ENCODE measurements at places on chromosomes 6 and 20.
A peak's percentile ranks its signal among the peaks of the same experiment; 100 is the strongest.

GRCh38 chr6:139439349-139439748, 64.9 kb upstream of the CITED2 start:
- no peak for DNase-seq
- peaks cover 8% of the 10 kb centered on the region for H3K4me1 ChIP-seq
- no peak overlapping the region for H3K27ac ChIP-seq

- H3K4me1 ChIP-seq: no peaks in the 10 kb centered on the region
- no peak overlapping the region for H3K27ac ChIP-seq
- H3K27me3 ChIP-seq: peaks cover 4% of the 10 kb centered on the region
- no peak for DNase-seq
These were observed 454.9 kb downstream of the BTBD3 start for GRCh38 chr20:12372557-12372956.

GRCh38 chr6:165767228-165767627, 104.2 kb upstream of the PDE10A start:
- DNase-seq: no peak
- no peaks in the 10 kb centered on the region for H3K27me3 ChIP-seq
- no peaks in the 10 kb centered on the region for H3K36me3 ChIP-seq
- no peak overlapping the region for H3K27ac ChIP-seq
- H3K4me1 ChIP-seq: peaks cover 26% of the 10 kb centered on the region

DNA sequence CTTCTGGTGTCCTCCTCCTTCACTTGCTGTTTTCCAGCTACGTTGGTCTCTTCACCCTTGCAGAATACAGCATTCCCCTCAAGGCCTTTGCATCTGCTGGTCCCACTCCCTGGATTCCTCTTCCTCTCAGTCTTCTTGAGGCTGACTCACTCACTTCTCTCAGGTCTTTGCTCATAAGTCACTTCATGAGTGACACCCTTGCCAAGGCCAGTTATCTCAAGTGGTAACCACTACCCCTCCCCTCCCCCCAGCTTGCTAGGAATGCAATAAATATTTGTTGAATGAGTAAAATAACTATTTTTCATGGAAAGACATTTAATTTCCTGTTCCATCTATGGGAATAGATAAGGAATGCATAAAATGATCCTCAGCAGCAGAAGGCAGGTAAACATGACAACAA, 131.7 kb downstream of the PLCB4 start:
- H3K4me1 ChIP-seq: peaks cover 38% of the 10 kb centered on the region
- H3K27ac ChIP-seq: peak overlapping the region; percentile 72
- H3K36me3 ChIP-seq: no peaks in the 10 kb centered on the region
- peak overlapping the region; percentile 20 for H3K4me3 ChIP-seq

GRCh38 chr6:105765239-105765638, 320.9 kb upstream of the PRDM1 start:
- no peak overlapping the region for H3K4me3 ChIP-seq
- no peaks in the 10 kb centered on the region for H3K36me3 ChIP-seq
- no peak for DNase-seq

DNA sequence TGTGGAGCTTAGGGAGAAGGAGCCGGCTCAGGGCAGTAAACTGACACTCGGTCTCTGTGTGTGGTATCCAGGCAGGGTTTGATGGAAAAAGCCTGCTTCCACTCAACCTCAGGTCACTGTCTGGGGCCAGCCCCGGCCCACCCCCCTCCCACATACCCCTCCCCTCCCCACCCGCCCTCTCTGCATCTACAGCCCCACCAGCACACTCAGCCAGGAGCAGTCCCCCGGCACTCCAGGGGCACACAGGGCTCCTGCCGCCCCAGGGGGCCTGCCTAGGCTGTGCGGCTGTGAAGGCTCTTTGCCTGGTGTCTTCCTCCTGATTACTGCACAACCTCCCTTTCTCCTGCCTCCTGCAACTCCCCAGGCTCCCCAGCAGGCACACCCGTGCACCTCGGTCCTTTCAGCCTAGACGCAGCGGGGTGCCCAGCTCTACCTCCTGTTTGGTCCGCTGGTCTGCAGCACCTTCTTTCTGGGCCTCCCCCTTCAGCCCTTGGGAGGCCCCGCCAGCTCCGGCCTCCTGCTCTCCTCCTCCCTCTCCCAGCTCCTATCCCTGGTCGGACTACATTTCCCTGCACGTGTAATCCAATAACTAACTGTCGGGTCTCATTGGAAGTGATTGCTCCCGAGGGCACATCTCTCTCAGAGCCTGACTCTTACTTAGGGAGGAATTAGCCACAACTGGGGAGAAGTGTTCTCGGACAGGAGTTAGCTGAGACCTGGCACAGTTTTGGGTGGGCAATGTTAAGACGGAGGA, 1.3 kb upstream of the FOXF2 start:
- no peak for DNase-seq
- no peaks in the 10 kb centered on the region for H3K36me3 ChIP-seq
- peaks cover 70% of the 10 kb centered on the region for H3K27me3 ChIP-seq
- no peak overlapping the region for H3K27ac ChIP-seq

GRCh38 chr20:33878583-33878982, 67.4 kb downstream of the CHMP4B start:
- no peak overlapping the region for H3K27ac ChIP-seq
- no peaks in the 10 kb centered on the region for H3K4me1 ChIP-seq
- peaks cover 13% of the 10 kb centered on the region for H3K36me3 ChIP-seq
- H3K4me3 ChIP-seq: no peak overlapping the region
- peaks cover 8% of the 10 kb centered on the region for H3K27me3 ChIP-seq

GRCh38 chr6:119653329-119653728, 303.8 kb upstream of the MAN1A1 start:
- no peak overlapping the region for H3K27ac ChIP-seq
- no peak overlapping the region for H3K4me3 ChIP-seq
- H3K36me3 ChIP-seq: no peaks in the 10 kb centered on the region
- peaks cover 17% of the 10 kb centered on the region for H3K27me3 ChIP-seq
- no peak for DNase-seq

DNA sequence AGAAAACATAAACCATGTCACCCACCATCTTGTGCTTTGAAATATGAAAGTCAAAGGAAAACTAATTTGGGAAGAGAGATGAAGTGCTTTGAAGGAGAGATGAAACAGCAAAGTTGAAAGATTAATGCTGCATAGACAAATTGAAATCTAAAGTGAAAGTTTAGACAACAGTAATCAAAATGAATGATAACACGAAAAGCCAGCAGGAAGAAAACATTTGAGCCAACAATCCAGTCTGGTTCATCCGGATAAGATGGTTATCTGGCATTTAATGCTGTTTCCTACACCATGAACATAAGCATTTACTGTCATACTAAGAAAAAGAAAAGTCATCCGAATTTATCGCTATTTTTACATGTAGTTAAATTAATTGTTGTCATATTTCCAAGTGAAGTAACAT, 595 bp downstream of the HAO1 start:
- H3K36me3 ChIP-seq: no peaks in the 10 kb centered on the region
- peaks cover 5% of the 10 kb centered on the region for H3K4me1 ChIP-seq
- no peak overlapping the region for H3K27ac ChIP-seq
- DNase-seq: no peak

DNA sequence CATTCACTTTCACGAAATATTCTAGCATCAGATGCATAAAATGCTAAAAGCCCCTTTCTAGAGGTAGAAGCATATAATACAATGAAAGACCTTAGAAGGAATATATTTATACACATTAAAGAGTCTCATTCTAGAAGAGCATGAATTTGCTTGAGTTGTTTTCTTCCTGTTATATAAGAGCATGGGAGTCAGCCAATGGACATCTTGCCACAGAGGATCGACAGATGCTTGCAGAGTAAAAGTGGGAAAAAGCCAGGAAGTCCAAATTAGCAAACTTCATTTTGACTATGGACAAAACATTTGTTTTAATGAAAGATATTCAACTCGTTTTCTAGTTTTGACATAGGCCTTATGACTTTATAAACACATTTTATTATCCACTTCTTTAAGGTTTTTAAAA, 44.2 kb upstream of the RIPPLY2 start:
- DNase-seq: no peak
- H3K4me1 ChIP-seq: no peaks in the 10 kb centered on the region
- peaks cover 10% of the 10 kb centered on the region for H3K27me3 ChIP-seq

- H3K4me1 ChIP-seq: peaks cover 41% of the 10 kb centered on the region
- H3K4me3 ChIP-seq: no peak overlapping the region
These were observed 106.5 kb downstream of the CDC5L start for GRCh38 chr6:44494011-44494501.

- no peaks in the 10 kb centered on the region for H3K4me1 ChIP-seq
- peaks cover 8% of the 10 kb centered on the region for H3K36me3 ChIP-seq
- H3K4me3 ChIP-seq: no peak overlapping the region
These were observed 187.8 kb downstream of the KIF16B start for GRCh38 chr20:16385462-16385861.

- peaks cover 2% of the 10 kb centered on the region for H3K36me3 ChIP-seq
- H3K4me3 ChIP-seq: no peak overlapping the region
- peak overlapping the region; percentile 60 for H3K27ac ChIP-seq
- peaks cover 27% of the 10 kb centered on the region for H3K4me1 ChIP-seq
- DNase-seq: no peak
- H3K27me3 ChIP-seq: no peaks in the 10 kb centered on the region
These were observed 82.3 kb downstream of the MLIP start for GRCh38 chr6:54193560-54193959.

GRCh38 chr6:125792680-125793079, 1.9 kb downstream of the NCOA7 start:
- H3K36me3 ChIP-seq: peaks cover 2% of the 10 kb centered on the region
- H3K4me1 ChIP-seq: peaks cover 64% of the 10 kb centered on the region
- H3K27me3 ChIP-seq: no peaks in the 10 kb centered on the region
- H3K27ac ChIP-seq: peak overlapping the region; percentile 93

- no peak overlapping the region for H3K4me3 ChIP-seq
- peaks cover 3% of the 10 kb centered on the region for H3K4me1 ChIP-seq
- no peak overlapping the region for H3K27ac ChIP-seq
- DNase-seq: peak; percentile 61
- no peaks in the 10 kb centered on the region for H3K27me3 ChIP-seq
These were observed 49.9 kb downstream of the EFCAB8 start for GRCh38 chr20:32908334-32909292.

- H3K36me3 ChIP-seq: no peaks in the 10 kb centered on the region
- DNase-seq: no peak
- peaks cover 3% of the 10 kb centered on the region for H3K27me3 ChIP-seq
These were observed 95.4 kb downstream of the MAP3K5 start for GRCh38 chr6:136696783-136697364.

- peaks cover 16% of the 10 kb centered on the region for H3K4me1 ChIP-seq
- H3K36me3 ChIP-seq: no peaks in the 10 kb centered on the region
These were observed 250.7 kb upstream of the FAM83B start for GRCh38 chr6:54595844-54596243.

GRCh38 chr20:8385247-8385646, 253.2 kb downstream of the PLCB1 start:
- DNase-seq: peak; percentile 51
- H3K27me3 ChIP-seq: no peaks in the 10 kb centered on the region
- no peak overlapping the region for H3K4me3 ChIP-seq

- no peaks in the 10 kb centered on the region for H3K4me1 ChIP-seq
- no peak overlapping the region for H3K27ac ChIP-seq
- no peak for DNase-seq
- no peak overlapping the region for H3K4me3 ChIP-seq
- no peaks in the 10 kb centered on the region for H3K36me3 ChIP-seq
These were observed 157.4 kb upstream of the SLC22A16 start for GRCh38 chr6:110633731-110634213.

GRCh38 chr6:163836876-163837690, 422.6 kb downstream of the QKI start:
- H3K4me1 ChIP-seq: peaks cover 5% of the 10 kb centered on the region
- peak overlapping the region; percentile 40 for H3K4me3 ChIP-seq

DNA sequence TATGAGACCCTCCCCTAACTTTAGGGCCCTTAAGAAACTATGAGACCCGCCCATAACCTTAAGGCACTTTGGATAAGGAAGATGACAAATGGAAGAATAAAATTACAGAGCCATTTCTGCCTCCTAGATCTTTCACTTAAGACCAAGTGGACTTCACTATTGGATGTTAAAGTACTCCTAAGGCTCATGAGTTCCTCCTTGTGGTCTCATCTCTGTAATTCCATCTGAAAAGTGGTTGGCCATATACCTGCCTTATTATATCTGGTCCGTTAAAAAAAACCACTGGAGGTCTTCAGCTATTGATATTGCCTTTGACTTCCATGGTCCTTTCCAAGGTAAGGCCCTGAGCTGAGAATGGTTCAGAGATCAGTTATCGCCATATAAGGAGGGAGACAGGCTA, 310.3 kb downstream of the EYA4 start:
- H3K27ac ChIP-seq: peak overlapping the region; percentile 91
- no peaks in the 10 kb centered on the region for H3K36me3 ChIP-seq
- peaks cover 53% of the 10 kb centered on the region for H3K4me1 ChIP-seq
- peak overlapping the region; percentile 6 for H3K4me3 ChIP-seq

- DNase-seq: no peak
- peaks cover 17% of the 10 kb centered on the region for H3K36me3 ChIP-seq
- H3K27ac ChIP-seq: no peak overlapping the region
- H3K27me3 ChIP-seq: no peaks in the 10 kb centered on the region
- no peak overlapping the region for H3K4me3 ChIP-seq
These were observed 47.6 kb downstream of the KIZ start for GRCh38 chr20:21173485-21173884.

- peaks cover 3% of the 10 kb centered on the region for H3K36me3 ChIP-seq
- H3K4me1 ChIP-seq: no peaks in the 10 kb centered on the region
- no peak overlapping the region for H3K4me3 ChIP-seq
- DNase-seq: no peak
These were observed 78.4 kb downstream of the RNASET2 start for GRCh38 chr6:166877906-166878305.

DNA sequence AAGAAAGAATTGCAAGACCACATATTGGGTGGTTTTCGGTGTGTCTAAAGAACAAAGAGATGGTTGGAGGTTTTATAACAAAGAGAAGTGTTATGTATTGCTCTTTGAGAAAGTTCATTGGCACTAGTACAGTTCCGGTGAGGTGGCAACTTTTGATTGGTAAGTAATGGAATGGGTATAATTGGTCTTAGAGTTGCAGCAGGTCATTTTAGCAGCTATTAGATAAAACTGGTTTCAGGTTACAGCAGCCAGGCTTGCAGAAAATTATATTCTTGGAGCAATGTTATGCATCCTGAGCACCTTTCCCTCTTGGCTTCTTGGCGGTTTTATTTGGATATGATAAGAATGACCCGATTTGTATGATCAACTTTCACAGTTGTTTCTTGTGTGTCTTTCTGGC, 12.3 kb upstream of the SSTR4 start:
- H3K4me1 ChIP-seq: no peaks in the 10 kb centered on the region
- no peaks in the 10 kb centered on the region for H3K27me3 ChIP-seq
- H3K27ac ChIP-seq: no peak overlapping the region
- H3K4me3 ChIP-seq: no peak overlapping the region

Measured in chondrocyte (in vitro differentiated cells).